Activated T-cell treated with anti-CD3 and anti-CD28 coated beads, Interleukin-2, amount 50 U/mL, for 72 hours (primary cell): ENCODE measurements at places on chromosomes 13 and 19.

GRCh38 chr19:5403968-5404640, 51.1 kb upstream of the ZNRF4 start:
- DNase-seq, result peak; percentile 63

DNA sequence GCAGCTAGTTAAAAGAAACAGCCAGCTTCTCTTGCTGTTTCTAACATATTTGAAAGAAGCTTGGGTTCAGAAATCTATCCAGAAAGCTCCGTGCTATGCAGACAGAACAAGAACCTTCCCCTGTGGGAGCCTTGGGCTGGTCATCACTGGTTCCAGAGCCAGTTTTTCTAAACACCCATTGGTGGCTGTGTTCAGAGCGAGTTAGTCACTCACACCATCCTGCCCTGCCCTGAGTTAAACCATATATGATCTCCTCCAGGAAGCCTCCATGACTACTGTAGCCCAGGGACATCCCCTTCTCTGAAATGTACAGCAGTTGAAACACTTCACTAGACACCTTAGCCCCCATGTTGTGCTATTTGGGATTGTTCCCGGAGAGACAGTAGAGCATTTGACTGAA, 200.8 kb upstream of the SGCG start:
- no peak for DNase-seq

- no peak for DNase-seq
Measured at GRCh38 chr13:78398743-78399410, 204.5 kb downstream of the POU4F1 start.

DNA sequence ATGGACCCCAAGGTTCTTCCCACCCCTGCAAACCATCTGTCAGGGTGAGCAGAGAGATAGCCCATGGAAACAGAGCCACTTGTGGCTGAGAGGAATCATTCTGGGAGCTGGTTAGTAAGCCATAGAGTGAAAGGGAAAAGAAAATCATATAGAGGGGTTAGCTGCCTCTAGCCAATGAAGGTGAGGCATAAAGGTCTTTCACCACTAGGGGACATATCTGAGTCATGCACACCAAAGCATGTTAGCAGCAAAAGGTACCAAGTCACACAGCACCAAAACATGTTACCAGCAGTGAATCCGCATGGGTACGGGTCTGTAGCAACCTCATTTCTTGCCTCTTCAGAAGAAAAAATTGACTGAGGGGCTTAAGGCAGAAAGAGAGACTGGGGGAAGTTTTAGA, 76.7 kb upstream of the ZNF43 start:
- DNase-seq, result no peak

GRCh38 chr19:17079710-17080439, 4.3 kb downstream of the MYO9B start:
- peak; percentile 78 for DNase-seq

GRCh38 chr19:18109733-18110608, 12.4 kb downstream of the MAST3 start:
- DNase-seq, result peak; percentile 57

DNA sequence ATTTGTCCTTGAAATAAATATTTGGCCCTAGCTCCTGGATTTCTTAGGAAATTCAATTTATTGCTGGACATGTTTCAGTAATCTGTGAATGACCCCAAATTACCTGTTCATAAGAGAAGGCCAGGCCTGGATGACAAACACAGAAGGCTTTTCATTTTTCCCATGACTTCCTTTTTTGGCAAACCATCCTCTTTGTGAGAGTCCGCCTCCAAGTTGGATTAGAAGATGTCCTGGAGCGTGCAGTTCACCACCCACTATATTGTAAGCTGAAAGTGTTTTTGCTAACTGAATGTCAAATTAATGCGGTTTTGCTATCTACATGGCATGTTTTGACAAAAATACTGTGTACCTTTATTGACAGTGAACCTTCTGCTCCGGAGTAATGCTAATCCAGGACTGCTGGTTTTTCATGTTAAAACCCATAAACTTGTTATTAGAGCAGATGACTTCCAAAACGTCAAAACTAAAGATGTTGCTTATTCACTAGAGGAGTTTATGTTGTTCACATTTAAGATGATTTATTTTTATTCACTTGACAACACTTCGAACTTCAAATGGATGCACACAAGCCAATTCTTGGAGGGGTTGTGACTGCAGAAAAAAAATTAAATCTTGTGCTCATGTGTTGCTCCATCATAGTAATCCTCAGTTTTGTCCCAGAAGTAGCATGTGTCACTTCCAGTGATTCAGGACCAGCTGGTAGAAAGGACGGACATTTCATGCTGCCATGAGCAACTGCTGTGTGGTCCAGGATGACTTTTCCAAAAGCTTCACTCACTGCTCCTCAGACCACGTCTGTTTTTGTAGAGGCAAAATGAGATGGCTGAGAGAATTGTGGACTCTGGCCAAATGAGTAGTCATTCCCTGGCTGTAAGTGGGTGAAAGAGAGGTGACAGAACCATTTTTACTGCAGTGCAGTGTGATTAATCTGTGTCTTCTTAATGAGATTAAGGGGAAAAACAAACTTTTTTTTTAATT, 71.0 kb downstream of the ITGBL1 start:
- DNase-seq, result no peak

DNA sequence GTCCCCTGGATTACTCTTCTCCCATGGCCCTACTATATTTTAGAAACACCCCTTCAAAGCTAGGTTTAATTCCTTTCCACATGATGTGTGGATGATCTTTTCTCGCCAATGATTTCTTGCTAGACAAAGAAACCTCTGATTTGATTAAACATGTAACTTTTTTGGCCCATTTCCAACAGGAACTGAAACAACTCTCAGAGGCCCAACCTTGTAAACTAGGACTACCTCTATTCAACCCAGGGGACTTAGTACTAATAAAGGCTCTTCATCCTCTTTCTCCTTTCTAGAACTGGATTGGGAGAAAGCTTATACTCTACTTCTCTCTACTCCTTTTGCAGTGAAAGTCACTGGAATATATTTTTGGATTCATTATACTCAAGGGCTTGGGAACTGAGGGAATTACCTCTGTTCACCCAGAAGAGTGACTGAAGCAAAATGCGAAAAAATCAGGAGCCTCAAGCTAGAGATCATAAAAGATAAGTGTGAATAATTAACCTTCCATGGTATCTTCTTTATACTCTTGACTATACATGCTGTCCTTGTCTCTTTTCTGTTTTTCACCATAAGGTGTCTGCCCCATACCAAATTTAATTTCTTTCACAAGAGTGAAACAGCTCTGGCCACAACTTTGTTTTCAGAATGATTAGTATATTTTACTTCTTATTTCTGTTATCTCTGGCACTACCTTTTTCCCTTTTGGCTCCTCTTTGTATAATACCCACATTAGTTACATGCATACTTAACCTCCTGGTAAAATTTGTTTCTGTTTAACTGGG, 977.6 kb downstream of the SLITRK5 start:
- no peak for DNase-seq

- no peak for DNase-seq
Measured at GRCh38 chr13:98923641-98924397, 54.0 kb downstream of the DOCK9 start.

DNA sequence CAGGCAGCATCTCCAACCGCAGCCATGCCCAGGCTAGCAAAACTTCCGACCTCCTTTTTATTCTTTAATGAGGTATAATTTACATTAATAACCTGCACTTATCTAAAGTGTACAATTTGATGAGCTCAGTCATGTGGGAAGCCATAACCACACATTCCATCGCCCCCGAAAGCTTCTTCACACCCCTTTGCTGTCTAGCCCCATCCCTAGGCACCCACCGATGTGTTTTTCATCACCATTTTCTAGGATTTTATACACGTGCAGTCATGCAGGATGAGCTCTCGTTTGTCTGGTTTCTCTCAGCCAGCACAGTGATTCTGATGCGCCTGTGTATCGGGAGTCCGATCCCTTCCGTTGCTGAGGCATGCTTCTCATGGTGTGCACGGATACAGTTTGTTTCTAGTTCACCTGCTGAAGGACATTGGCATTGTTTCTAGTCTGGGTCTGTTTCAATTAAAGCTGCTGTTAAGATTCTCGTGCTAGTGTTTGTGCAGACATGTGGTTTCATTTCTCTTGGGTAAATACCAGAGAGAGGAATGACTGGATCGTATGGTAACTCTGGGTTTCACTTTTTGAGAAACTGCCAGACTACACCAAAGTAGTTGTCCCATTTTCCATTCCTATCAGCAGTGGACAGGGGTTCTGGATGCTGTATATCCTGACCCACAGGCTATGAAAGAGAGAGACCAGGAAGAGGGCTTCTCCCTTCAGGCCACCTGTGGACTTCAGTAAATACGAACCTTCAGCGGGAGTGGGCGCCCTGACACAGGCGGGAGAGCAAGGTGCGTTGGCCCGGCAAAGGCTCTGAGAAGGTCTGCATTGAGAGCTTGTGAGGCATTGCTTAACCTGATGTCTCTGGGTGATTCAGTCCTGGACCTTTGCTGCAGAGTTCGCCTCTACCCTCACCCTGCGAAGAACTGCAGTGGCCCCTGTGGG, 4.9 kb downstream of the AP1M1 start:
- DNase-seq, result no peak

DNA sequence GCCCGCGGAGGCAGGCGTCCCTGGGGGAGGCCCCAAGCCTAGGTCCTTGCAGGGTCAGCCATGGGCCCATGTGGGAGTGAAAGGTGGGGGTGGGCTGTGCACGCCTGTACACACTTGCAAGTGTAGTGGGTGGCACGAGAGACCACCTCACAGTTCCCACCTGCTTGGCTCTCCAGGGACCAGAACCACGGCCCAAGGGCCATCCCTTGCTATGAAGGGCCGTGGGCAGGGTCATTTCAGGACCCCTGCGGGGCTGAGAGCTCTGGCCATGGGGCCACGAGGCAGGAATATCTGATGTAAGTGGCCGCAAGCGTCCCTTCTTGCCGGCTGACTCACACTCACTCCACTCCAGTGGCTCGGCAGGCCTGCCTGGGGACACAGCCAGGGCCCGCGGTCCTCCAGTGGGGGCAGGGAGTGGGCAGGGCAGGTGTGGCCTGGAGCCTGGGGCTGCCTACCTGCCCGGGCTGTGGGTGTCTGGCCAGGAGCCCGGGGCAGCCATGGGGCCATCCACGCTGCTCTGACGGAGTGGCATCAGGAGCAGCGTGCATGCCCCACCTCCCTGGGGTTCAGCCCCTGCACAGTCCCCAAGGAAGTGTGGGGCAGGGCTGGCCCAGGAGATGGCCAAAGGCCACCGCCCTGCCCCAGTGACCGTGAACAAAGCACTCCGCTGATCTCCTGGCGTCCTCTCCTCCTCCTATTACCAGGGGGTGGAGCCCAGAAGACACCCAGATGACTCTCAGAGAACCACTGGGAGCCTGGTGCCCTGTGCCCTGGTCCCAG, 8.6 kb upstream of the MKNK2 start:
- DNase-seq, result no peak

DNA sequence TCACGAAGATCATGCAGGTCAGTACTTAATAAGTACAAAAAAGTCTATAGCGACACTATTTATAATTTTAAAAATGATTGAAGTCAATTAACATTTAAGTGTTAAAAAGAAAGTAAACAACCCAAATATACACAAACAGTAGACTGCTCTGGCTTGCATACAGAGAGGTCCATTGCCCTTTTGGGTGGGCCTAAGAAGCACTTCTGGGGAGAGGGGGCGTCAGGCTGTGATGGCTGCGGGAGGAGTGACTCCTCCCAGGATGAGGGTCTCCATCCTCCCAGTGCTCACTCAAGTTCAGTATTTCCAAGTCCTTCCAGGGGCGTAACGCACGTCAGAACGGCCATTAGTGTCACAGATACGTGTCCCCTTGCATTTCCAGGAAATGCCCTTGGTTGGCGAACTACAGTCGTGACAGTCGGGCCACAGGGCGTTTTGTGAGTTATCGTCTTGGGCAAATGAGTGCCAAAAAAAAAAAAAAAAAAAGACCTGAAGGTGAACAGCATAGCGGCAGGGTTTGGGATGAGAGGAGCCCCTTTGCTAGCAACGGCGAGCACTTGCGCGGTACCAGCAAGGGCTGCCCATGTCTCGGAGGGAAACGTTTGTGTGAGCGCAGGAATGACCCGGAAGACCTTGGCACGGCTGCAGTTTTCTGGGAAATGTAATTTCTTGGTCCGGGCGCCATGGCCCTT, at the start of gene SCGB2B2:
SCGB2B2 (minus strand) TSS at position 463 of the 689 bp plus-strand sequence. CDS start 82,596 bp downstream, outside the sequence.
- peak; percentile 79 for DNase-seq

DNA sequence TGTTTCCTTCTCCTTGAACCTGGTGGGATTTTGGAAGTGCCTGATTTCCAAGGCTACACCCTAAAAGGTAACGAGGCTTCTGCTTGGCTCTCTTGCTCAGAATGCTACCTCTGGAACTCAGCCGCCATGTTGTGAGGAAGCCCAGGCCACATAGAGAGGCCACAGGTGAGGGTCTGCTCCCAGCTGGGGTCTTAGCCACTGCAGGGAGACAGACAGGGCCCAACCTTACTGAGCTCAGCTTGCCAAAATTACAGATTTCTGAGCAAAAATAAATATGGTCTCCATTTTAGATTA, 61.4 kb downstream of the GPR12 start:
- no peak for DNase-seq

DNA sequence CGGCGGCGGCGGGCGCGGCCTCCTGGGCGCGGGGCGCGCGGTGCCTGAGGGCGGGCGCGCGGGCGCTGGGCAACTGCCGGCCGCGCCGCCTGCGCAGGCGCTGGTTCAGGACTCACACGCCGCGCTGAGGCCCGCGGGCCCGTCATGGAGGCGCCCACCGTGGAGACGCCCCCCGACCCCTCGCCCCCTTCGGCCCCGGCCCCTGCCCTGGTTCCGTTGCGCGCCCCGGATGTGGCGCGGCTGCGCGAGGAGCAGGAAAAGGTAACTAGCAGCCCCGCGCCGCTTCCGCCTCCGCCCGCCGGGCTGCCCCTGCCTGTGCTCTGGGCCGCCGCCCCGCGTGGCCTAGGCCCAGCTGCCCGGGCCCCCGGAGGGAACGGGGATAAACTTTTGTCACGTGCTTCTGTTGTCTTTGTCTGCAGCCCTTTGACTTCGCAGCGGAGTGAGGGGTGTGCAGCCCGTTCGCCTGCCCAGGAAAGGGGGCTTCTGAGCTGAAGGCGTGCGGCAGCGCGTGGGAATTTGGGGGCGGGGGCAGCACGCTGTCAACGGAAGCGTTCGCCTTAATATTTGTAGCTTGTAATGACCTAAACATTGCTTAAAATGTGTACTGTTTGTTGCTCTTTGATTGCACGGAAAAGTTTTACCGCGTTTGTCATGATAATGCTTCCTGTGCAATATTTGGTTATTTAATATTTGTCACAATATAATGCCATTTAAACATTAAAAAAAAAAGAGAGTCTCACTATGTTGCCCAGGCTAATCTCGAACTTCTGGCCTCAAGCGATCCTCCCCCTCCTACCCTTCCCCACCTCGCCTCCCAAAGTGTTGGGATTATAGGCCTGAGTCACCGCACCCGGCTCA, 594 bp downstream of the URI1 start:
- peak; percentile 85 for DNase-seq

- no peak for DNase-seq
Measured at GRCh38 chr13:22126433-22127021, 455.7 kb downstream of the FGF9 start.

GRCh38 chr13:73141292-73141771, 82.5 kb downstream of the KLF5 start:
- DNase-seq, result no peak

- no peak for DNase-seq
Measured at GRCh38 chr19:2423915-2424685, 3.3 kb downstream of the TIMM13 start.
